Activated naive CD4-positive, alpha-beta T cell treated with anti-CD3 and anti-CD28 coated beads for 36 hours (primary cell): ENCODE measurements at places on chromosomes 5 and 9.

DNA sequence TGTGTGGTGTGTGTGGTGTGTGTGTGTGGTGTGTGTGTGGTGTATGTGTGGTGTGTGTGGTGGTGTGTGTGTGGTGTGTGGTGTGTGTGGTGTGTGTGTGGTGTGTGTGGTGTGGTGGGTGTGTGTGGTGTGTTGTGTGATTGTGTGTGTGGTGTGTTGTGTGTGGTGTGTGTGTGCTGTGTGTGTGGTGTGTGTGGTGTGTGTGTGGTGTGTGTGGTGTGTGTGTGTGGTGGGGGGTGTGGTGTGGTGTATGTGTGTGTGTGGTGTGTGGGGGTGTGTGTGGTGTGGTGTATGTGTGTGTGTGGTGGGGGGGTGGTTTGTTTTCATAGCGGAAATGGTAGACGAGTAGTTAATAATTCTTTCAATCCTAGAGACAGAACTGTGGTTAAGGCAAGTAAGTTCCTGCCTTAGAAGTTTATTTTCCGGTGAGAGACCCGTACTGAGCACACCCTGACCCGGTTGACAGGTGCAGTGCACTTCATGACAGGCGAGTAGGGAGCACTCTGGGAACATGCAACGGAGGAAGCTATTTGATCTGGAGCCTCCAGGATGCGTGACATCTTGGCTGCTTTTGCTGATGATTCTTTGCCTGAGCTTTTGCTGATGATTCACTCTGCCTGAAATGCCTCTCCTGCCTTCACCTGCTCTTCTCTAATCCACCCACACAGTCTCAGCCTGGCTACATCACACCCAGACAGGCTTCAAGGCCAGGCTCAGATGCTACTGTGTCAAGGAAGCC lies 21.7 kb upstream of the FAT2 start:
- peak; percentile 82 for DNase-seq

- no peak for DNase-seq
These were observed 26.6 kb downstream of the RUSC2 start for GRCh38 chr9:35516479-35516878.

- DNase-seq, result no peak
These were observed 140.7 kb upstream of the SPRY4 start for GRCh38 chr5:142465476-142465875.

- no peak for DNase-seq
These were observed 11.3 kb upstream of the RIOK2 start for GRCh38 chr5:97194366-97194765.

DNA sequence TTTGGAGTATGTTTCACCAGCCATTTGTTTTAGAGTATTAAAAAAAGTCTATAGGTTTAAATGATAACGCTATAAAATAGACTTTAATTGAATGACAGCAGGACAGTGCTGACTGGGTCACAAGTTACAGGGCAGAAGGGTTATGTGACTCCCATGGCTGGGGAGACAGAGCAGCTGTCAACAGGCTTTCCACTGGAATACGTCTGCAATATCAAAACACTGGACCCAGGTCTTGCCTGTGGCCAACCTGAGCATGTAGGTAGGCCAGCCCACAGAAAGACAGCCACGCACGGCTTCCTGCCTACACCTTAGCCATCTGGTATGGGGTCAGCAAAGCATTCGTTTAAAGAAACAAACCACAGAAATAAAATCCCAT lies 80.7 kb downstream of the OTULIN start:
- DNase-seq, result no peak

DNA sequence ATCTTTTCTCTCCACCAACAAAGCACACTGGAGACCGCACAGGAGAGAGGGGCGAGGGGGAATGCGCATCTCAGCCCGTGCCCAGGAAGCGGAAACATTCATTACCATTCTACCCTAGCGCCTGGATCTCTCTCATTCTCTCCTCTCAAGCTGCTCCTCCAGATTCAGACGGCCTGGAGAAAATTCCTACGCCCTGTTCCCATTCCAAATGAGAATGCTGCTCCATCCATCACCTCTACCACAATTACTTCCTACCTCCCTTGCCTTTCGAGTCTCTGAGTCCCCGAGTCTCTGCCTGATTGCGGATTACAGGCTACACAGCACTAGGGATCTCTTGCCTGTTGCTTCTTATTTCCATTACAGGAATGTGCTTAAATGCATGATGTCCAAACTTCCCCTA lies 6.7 kb downstream of the DDX31 start:
- DNase-seq, result no peak

GRCh38 chr5:162484986-162485385 lies 417.4 kb downstream of the GABRG2 start:
- DNase-seq, result no peak

- DNase-seq, result no peak
These were observed 204.8 kb downstream of the DCP2 start for GRCh38 chr5:113181409-113181808.

DNA sequence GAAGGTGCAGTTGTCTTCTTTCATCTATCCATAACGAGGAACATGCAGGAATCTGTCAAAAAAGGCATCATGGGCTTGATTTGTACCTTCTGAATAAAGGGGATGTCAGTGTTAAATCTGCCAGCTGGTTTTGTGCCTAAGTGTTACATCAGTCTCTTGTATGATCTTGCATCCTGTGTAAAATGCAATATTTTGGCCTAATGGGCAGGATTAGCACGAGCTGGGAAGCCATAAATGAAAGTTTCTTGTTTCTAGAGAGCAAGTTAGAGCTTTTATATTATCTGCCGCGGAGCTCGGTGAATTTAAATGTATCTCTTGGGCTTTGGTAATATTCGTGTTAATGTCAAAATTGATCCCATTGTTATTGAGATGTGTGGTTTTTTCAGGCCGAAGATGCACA lies 526.1 kb upstream of the WWC1 start:
- no peak for DNase-seq

DNA sequence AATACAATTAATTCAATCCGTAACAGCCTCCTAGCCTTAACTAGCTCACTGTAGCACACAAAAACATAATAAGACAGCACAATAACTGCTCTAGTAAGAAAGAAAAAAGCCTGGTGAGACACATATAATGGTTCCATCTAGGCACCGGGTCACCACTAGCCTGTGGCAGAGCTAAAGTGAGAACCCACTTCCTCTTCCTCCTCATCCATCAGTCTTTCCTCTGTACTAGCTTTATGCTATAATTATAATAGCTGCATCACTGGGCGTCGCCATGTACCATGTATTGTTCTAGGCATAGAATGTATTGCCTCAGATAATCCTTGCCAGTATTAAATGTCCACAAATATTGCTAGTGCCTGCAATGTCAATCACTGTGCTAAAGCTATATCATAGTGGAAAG lies 23.1 kb downstream of the ADRB2 start:
- DNase-seq, result no peak

GRCh38 chr5:141623611-141624010 lies 4.8 kb upstream of the DIAPH1 start:
- DNase-seq, result no peak

- DNase-seq, result peak; percentile 82
These were observed 4.0 kb upstream of the TMEM250 start for GRCh38 chr9:136122425-136123383.

GRCh38 chr5:28505121-28505520 lies 1466.7 kb upstream of the CDH9 start:
- no peak for DNase-seq

DNA sequence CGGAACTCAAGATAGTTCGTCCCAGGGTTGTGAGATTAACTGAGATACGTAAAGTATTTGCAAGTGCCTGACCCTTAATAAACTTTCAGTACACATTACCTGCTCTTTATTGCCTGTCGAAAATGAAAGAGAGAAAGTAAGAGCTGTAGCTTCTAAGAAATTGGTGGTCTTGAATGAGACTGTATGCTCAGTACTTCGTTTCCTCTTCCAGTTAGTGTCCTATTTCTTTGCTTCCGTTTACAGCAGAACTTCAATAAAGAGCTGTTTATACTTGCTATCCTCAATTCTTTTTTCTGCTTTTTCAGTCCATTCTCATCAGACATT lies 534 bp downstream of the SRFBP1 start:
- no peak for DNase-seq

DNA sequence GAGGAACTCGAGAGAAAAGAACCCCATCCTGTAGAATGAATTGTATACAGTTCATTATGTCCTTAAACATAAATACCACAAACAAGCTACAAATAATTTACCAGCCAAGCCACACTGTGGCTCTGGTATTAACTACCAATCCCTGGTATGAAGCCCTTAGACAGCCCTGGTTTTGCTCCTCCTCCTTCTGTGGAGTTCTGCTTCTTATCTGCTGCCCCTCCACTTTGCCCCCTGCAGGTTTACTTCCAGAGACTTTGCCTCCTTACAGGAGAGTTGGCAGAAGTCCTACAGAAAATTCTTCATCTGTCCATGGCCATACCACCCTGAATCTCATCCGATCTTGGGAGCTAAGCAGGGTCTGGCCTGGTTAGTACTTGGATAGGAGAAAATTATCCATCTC lies 219.8 kb downstream of the ACTL7B start:
- DNase-seq, result no peak

GRCh38 chr5:132662925-132663770 lies 5.2 kb downstream of the IL13 start:
- DNase-seq, result peak; percentile 58

- DNase-seq, result peak; percentile 28
These were observed 292.5 kb downstream of the PARP8 start for GRCh38 chr5:50958852-50959457.

DNA sequence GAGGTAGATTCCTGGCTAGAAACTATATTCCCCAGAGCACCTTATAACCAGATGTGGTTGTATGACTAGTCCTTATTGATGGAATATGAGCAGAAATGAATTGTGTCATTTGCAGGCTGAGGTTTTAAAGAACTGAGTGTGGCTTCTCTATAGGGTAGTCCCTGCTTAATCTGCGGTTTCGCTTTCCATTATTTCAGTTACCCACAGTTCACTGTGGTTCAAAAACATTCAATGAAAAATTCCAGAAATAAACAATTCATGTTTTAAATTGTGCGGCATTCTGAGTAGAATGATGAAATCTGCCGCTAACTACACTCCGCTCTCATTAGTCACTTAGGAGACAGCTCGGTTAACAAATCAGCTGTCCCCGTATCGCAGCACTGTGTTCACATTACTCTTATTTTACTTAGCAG lies 65.1 kb downstream of the ANKRD55 start:
- peak; percentile 52 for DNase-seq

DNA sequence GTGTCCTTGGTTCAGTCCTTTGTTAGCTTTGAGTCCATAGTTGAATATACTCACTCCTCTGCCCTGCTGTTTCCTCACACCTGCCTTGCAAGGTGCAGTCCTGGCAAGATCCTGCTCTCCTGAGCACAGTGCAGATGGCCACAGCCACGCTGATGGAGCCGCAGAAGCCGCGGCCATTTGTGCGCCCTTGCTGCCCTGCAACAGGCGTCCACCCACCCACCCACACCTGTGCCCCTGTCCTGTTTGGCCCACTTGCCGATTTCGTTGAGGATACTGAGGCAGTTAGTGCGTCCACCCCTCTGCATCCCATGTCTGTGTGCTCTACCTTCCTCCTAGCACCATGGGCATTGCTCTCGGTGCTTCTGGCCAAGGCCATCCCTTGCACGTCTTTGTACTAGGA lies 51.1 kb upstream of the LRRTM2 start:
- no peak for DNase-seq

DNA sequence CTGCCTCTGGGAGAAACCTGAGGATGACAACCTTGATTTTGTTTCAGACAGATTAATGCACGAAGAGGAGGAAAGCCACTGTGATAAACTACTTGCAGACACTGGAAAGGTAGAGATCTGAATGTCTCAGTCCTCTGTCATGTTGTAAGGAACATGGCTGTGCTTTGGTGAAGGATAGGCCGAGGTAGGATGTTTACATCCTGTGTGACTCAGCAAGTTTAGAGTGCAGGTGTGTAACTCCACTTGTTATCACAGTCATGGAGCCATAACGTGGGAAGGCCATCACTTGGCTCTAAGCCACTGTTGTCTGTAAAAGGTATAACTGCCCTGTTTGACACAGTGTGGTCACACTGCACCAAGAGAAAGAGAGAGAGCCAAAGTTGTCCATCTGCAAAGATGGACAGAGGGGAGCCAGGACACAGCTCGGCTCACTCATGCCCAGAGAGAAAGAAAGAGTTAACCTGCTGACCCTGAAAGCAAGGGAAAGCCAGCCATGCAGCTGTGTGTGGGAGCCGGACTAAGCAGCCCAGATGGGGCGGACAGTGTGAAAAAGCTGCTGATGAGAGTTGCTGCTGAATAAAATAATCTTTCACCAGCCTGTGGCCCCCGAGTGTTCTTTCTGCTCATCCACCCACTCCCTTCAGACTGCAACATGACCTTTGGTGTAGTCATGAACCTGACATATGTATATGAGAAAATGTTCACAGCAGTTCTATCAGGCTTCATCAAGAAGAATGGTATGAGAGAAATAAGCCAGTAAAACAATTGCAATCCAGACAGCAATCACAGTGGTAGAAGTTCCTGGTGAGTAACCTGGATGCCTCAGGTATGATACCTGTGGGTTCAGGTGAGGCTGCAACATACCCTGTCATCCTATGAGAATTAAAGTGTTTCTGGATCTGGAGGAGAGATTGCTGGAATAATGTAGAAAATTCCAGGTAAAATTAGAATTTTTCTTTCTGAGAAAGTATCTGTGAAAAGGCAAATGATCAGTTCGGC lies 115.9 kb downstream of the TARS1 start:
- no peak for DNase-seq

DNA sequence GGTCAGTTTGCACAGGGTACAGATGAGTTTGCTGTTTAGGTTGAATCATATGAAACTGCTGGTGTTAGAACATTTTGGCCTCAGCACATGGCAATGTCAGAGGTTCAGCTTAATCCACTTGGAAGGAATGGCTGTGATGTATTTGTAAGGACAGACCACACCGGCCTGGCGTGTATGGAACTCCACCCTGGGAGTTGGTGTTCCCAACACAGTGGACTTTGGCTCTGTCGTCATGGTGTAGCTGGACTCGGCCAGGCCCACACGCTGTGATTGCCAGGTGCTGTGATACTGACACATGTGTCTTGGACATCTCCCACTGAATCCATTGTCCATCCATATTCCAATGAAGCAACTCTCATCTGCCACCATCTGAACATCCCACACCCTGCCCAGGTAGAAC lies 90.3 kb downstream of the ZNF618 start:
- DNase-seq, result no peak

DNA sequence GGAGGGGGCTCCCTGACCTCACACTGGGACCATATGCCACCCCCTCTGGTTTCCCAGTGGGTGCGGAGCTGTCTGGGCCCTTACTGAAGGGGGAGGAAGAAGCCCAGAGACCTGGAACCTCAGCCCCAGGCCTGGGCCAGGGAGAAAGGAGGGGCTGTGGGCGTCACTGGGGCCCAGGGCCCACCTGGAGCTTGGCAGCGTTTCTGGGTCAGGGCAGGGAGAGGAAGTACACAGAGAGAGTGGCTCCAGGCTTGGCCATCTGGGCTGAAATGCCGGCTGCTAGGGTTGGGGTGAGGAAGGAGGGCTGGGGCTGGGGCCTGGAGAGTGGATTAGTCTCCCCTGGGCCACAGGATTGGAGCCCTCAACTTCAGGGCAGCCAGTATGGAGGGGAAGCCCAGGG lies 6.4 kb upstream of the DAB2IP start:
- DNase-seq, result no peak

DNA sequence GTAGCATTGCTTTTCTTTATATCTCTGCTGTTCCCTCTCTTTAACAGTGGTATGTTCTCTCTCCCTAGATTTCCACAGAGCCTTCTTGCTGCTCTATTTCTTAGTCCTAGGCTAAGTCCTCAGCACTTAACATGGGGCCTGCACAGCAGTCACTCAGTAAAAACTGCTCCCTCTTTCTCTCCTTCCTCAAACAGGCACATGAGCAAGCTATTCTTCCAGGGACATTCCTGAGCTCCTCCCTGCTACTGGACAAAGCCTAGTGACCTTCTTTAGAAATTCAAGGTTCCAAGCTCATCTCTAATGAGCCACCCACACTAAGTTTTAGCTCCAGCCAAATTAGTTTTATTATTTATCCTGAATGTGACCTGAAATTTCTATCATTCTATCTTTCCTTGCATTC lies 39.5 kb downstream of the TRIM32 start:
- no peak for DNase-seq
